ENCODE measurements at places on chromosomes 7 and 10. TPM values are rescaled to one million over a fixed set of nuclear protein-coding genes. Genes with fewer than 3 reads are reported as not detected.

ZKSCAN1 gene
- polyA plus RNA-seq: 10.0 TPM

NME8 gene
- polyA plus RNA-seq: not detected

MBLAC1 gene
- 1.3 TPM for polyA plus RNA-seq

NPFFR1 gene
- not detected for polyA plus RNA-seq

Measured in stomach (tissue), 19 donors.